ENCODE measurements at places on chromosomes 5 and 9. TPM values are rescaled to one million over a fixed set of nuclear protein-coding genes. Genes with fewer than 3 reads are reported as not detected.

The S1PR3 gene
- 4.2 TPM for total RNA-seq

The PCDHA11 gene
- not detected for total RNA-seq

The FGF18 gene
- not detected for total RNA-seq

The TMEM141 gene
- 90.4 TPM for total RNA-seq

The FOXD4L3 gene
- not detected for total RNA-seq

The RPL12 gene
- 3,187 TPM for total RNA-seq

The HNRNPAB gene
- total RNA-seq, result 228 TPM

The N4BP3 gene
- total RNA-seq, result 3.1 TPM

The GABRB2 gene
- not detected for total RNA-seq

GRCh38 chr5:99945478-99946442, 589.4 kb upstream of the FAM174A start:
- no peak for DNase-seq

DNA sequence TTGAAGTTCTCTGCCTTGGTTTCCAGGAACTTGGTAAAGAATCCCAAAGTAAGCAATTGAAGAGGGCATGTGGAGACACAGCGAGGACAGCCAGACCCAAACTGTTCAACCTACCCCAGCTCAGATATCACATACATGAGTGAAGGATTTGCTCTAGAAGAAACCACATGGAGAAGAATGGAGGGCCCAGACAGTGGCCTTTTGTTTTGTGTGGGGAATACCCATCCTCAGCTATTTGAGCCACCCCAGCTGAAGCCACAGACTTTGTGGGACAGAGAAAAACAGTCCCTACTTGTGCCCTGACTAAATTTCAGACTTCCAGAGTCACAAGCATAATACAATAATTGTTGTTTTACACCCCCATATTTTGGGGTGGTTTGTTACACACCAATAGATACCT, 387.1 kb downstream of the ZSWIM6 start:
- no peak for DNase-seq

DNA sequence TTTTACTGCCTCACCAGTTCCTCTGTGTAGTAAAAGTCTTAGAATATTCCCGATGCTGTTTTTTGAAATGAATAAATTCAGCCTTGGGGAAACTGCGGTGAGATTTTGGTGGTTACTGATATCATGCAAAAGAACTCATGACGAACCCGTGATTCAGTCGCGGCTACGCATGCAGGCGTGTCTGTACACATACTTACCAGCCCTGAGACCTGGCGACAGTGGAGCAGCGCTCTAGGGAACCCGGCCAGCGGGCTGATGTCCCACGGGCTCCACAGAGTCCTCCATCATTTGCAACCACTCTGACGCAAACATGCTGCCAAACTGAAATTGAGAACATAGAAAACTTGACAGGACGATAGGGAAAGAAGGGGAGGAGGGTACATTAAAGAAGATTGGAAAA, 315.6 kb upstream of the DAB2 start:
- no peak for DNase-seq

DNA sequence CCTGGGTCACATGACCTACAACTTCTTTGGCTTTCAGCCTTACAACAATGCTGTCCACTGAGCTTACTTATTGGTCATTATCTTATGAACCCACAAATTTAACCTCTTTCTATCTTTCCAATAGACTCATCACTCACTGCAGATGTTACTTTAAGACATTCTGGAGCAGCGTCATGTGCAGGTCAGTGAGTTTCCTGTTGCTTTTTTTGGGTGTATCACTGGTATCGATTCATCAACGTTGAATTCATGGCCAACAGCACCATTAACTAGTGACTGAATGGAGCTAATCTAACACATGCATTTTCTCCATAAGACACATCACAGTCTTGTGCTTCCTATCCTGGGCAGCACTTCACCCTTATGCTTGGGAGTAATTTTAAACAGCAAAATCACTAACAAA, 672.6 kb upstream of the CDH18 start:
- no peak for DNase-seq

DNA sequence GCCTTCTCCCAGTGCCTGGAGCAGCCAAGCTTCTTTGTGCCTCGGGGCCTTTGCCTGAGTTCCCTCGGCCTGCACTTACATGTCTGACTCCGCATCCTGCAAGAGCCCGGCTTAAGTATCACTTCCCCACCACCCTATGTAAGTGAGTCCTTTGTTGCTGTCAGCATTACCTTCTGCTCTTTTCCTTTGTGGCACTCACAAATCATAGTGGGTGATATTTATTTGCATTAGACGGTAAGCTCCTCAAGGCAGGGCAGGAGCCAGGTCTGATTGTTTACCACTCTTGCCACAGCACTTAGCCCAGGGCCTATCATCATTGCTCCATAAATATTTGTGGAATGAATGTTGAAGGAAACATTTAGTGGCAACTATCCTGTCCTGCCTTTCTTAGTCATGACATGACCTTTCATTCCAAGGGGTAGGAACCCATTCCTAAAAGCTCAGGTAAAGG, 4.8 kb downstream of the GM2A start:
- DNase-seq, result no peak

DNA sequence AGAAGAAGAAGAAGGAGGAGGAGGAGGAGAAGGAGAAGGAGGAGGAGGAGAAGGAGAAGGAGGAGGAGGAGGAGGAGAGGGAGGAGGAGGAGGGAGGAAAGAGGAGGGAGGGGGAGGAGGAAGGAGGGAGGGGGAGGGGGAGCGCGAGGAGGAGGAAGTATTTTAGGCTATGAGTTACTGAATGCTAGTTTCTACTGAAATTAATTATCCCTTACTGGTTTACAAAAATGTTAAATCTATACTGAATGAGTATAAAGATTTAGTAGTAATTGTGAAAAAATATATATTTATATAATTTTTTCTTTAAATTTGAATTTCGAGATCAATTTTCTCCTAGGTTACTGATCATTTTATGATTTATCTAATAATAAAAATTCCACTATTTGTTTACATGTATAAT, 1769.0 kb upstream of the NUDT12 start:
- DNase-seq, result no peak

GRCh38 chr5:125484272-125484741, 737.9 kb upstream of the ZNF608 start:
- DNase-seq, result peak; percentile 54

- no peak for DNase-seq
Measured at GRCh38 chr5:142924135-142924883, 154.1 kb downstream of the ARHGAP26 start.

GRCh38 chr5:43432486-43433375, 20.5 kb upstream of the CCL28 start:
- peak; percentile 96 for DNase-seq

DNA sequence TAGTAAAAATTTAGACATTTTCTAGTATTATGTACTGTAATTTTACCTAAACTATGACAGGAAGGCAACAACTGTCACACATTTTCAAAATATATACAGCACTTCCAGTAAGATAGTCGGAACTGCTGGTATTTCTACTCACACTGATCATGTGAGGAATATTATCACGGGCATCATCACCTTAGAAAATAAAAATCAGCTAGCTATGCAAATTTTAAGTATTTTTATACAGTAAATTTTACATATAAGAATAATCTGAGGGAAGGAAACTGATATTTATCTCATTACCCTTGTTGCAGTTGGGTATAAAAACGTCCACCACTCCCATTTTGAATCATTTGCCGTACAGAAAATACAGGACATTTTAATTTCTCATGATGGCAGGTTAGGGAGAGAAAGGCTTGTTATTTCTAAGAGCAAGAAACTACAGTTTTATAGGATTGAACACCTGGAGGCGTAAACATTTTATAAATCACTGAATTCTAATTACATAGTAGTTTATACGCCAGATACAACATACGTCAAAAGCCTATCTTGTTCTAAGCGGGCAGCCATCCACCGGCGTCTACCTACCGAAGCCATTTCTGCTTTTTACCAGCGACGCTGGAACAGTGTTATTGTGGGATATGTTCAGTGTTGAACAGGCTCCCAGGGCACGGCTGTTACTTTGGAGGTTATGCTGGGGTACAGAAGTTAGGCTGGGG, 729 bp upstream of the TNPO1 start:
- no peak for DNase-seq

DNA sequence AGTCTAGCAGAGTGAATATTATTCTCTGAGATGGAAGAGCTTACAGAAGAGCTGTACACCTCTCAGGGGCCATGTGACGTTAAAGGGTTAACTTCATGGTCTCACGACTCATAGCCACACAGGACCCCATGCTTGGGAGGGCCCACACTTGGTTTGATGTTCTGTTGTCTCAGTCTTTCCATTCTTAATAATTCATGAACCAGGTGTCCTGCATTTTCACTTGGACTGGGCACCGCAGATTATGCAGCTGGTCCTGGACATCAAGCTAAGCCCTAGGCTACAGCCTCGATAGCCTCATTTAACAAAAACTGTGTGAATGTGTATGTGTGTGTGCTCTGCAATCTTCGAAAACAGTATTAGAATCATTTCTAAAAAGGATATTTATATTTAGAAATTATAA, 323.5 kb downstream of the PLK2 start:
- no peak for DNase-seq

DNA sequence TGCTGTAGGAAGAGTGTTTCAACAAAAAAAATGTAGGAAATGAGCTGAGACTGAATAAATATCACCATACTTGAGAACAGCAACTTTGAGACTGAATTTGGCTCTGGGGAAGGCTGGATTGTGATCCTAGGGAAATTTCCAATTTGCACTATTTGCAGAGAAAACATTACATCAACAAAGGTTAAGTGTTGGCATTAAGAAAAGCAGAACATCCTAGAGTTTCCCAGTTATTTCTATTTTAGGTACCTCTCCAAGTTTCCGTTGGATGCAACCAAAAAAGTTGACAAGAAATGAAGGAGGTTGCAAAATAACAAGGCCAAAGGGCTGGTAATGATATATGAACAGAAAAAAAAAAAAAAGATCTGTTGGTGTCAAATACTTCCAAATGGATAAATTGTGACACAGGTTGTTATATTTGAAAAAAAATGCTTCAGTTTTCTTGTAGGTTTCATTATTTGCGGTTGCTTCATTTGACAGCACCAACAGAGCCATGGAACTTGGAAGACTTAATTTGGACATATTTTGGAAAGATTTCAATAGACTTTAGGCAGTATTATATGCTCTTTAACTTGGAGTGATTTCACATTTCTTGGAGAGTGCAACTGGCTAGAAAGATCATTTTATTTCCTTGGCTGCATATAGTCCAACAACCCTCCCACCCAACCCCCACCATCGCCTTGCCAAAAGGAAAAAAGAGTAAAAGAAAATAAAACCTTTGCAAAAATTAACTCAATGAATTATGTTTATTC, 230.8 kb downstream of the ZNF608 start:
- DNase-seq, result no peak

DNA sequence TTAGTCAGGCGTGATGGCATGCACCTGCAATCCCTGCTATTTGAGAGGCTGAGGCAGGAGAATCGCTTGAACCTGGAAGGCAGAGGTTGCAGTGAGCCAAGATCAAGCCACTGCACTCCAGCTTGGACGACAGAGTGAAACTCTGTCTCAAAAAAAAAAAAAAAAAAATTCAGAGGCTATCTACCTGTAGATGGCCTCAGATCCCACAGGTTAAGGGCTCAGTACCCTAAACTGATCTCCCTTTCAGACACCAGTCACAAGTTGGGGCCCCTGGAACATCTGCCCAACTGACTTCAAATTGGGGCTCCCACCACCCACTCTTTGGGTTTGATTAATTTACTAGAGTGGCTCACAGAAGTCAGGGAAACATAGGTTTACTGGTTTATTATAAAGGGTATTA, 65.4 kb upstream of the ERCC6L2 start:
- DNase-seq, result no peak

DNA sequence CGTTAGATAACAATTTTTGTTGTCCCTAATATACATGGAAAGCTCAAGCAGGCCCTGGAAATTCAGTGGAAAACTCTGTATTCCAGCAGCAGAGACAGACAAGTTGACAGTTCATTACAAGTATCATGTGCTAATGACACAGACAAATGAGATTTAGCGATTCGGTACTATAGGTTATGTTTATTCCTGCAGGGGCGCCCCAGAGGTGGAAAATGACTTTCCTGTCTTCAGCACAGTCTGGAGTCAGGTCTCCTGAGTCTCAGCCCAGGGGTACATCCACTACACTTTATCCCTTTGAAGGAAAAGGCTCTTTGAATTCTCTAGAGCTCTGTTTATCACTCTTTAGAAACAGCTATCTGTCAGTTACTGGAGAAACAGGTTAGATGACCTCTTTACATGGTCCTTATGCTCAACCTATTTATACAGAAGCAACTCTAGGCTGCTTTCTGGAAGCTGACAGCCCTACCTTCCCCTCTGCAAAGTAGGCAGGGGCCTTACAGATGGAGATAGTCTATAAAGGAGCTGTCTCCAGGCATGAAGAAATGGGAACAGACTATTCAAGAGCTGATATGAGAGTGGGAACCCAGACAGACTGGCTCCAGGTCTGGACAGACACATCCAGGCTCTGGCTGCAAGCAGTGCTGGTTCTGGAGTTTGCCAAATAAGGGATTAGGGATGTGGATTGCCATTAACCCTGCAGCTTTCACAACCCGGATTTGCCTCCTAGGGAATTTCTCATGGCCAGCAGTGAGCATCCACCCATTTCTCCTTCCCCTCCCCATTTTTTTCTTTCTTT, 7.2 kb upstream of the SLC31A2 start:
- DNase-seq, result no peak

- DNase-seq, result no peak
Measured at GRCh38 chr5:91641730-91642350, 258.7 kb upstream of the ARRDC3 start.

DNA sequence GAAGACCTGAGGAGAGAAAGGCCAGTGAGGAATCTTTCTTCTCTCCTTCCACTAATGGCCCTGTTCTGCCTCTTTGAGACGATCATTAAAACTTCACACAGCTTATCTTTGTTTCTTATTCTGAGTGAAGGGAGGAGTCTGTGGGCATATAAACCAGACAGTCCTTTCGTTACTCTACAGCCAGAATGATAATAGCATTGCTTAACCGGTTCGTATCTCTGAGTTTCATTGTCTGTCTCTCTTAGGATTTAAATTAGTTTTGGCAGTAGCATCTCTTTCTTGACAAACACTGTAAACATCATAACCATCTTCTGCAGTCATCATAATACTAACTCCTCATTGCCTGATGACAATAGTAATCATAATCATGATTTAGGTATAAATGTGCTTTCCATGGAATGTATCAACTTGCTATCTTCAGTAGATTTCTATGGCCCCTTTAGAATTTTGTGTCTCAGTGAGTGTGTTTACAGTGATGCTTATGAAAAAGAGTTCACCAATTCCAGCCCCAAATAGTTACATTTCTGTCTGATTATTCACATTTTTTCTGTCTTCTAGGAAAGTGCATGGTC, 618.8 kb upstream of the KLF4 start:
- DNase-seq, result no peak

DNA sequence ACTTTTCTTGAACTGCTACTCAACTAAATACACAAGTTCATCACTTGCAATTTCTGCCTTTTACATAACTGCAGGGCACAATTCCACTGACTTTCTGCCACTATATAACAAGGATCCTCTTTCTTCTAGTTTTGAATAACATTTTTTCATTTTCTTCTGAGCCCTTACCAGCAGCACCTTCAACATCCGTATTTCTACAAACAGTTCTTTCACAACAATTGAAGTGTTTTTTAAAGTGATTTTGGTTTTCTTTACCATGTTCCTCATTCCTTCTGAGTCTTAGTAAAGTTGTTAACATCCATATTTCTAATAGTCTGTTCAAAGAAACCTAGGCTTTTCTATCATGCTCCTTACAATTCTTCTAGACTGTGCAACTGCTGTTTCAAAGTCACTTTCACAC, 127.2 kb upstream of the PITX1 start:
- no peak for DNase-seq

All from epithelial cell of proximal tubule (primary cell).